Kasumi-1 (cell line): ENCODE measurements at places on chromosomes 5 and 9.
A peak's percentile ranks its signal among the peaks of the same experiment; 100 is the strongest.

- no peak for DNase-seq
These were observed 46.3 kb downstream of the DENND1A start for GRCh38 chr9:123883634-123884033.

GRCh38 chr9:129351058-129351641 lies 173.1 kb upstream of the IER5L start:
- DNase-seq, result no peak

- no peak for DNase-seq
These were observed 100.4 kb upstream of the ZNF618 start for GRCh38 chr9:113775749-113776148.

- DNase-seq, result no peak
These were observed 29.7 kb downstream of the SARDH start for GRCh38 chr9:133708246-133709014.

GRCh38 chr5:142644127-142644526 lies 41.8 kb downstream of the FGF1 start:
- no peak for DNase-seq

GRCh38 chr5:10573487-10574145 lies 9.7 kb downstream of the ANKRD33B start:
- no peak for DNase-seq

GRCh38 chr5:91635950-91636734 lies 253.0 kb upstream of the ARRDC3 start:
- DNase-seq, result peak; percentile 17

DNA sequence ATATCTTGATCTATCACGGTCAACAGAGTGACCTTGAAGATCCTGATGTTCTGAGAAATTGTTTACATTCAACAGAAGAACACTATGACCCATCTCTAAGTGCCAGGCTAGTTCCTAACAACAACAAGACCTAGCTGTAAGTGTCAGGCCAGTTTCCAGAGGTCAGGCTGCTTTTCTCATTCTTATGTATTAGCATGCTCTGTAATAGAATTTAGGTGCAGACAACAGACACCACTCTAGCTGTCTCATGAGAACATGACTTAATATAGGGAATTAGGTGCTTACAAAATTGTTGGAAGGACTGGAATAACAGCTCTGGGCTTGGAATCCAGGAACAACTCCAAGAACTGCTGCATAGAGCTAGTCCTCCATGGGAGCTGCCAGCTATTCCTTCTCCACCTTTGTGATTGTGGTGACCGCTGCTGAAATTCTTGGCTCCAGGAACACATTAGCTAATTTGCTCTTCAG lies 138.7 kb downstream of the SNX18 start:
- DNase-seq, result no peak

GRCh38 chr5:134099939-134100282 lies 14.6 kb upstream of the TCF7 start:
- no peak for DNase-seq

GRCh38 chr5:133962801-133963476 lies 5.5 kb downstream of the C5orf15 start:
- DNase-seq, result no peak

DNA sequence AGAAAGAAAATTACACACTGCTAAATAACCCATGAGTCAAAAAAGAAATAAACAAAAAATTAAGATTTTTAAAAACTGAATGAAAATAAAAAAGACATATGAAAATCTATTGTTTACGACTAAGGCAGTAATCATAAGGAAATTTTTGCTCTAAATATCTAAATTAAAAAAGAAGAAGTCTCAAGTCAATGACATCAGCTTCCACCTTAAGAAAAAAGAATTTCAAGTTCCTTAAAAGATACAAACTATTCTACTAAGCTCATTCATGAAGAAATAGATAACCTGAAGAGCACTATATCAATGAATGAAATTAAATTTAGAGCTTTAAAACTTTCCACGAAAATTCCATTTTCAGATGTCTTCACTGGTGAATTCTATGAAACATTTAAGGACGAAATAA lies 15.7 kb upstream of the STARD4 start:
- no peak for DNase-seq

GRCh38 chr9:121556580-121556979 lies 56.9 kb upstream of the GGTA1 start:
- DNase-seq, result no peak

GRCh38 chr5:54644226-54644625 lies 126.7 kb downstream of the SNX18 start:
- DNase-seq, result no peak

GRCh38 chr5:91928754-91929521 lies 545.8 kb upstream of the ARRDC3 start:
- DNase-seq, result peak; percentile 50

DNA sequence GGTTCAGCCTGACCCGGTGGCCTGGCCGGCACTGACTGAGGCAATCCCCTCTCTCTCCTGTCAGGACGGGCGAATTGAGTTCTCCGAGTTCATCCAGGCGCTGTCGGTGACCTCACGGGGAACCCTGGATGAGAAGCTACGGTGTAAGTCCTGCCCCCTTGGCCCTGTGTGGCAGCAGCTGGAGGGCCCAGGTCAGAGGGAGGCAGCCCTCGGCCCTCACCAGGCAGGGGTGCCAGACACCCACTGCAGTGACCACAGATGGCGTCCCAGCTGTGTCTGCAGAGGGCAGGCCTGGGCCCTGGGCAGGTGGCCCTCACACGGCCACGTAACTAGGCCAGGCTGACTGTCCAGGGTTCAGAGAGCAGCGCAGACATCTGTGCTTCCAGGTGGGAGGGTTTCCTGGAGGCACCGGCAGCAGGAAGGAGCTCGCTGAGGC lies 45.9 kb upstream of the HMCN2 start:
- no peak for DNase-seq

DNA sequence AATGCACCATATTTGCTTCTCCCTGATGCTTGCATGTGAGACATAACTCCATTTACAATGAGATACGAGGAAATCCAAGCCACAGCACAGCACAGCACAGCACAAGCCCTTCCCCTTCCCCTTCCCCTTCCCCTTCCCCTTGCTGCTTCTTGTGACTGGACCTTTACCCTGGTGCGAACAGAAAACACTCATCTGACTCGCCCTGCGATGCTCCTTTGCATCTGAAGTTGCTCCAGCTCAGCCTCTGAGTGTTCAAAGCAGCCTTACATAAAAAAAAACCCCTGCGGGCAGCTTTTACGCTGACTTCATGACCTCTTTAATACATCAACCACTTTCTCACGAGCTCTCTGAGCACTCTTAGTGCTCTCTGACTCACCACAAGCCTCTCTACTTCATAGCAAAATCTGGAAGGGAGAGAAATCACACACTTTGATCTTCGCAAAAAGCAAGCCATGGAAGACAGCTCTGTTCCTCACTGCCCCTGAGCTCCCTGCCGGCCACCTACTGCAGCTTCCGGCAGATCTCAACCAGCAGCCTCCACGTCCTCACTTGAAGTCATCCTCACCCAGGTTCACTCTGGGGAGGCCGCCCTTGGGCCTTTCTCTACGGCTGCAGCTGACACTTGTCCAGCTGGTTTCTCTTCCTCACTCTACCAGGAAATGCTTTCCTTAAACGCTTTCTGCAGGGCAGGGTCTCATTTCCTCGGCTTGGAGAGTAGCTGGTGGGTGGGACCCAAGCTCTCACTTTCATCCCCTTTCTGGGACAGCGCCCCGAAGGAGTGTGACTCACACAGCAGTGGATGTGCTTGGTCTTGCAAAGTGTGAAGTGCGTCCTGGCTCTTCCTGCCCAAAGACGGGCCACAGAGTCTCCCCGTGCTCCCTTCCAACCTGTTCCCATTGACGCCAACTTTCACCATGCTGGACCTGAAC lies 5.3 kb downstream of the SLC34A1 start:
- peak; percentile 25 for DNase-seq

GRCh38 chr5:60463179-60463868 lies 236.6 kb downstream of the DEPDC1B start:
- no peak for DNase-seq

DNA sequence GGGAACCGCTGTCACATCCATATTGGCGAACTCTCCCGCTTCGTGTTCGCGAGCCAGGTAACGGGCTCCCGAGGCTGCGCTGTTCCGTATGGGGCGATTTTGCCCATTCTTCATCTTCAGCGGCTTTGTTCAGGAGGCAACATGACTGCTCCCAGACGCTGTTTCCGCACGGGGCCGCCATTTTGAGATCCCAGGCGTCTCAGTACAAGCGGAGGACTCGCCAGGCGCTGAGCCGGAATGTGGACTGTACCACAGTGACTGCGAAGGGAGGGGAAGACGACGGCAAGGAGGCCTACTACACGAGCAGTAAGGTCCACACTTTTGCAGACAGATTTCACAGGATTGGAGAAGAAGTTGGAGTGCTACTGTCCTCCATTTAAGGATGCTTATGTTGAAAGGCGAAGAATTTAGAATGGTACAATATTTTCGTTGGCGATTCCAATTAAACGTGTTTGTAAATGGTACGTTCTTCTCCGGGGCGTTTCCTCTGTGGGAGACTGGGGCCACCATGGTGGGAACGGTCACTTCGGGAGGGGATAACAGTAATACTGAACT lies 41.6 kb upstream of the ZNF300 start:
- DNase-seq, result no peak

- DNase-seq, result no peak
These were observed 142.3 kb downstream of the SMARCA2 start for GRCh38 chr9:2157277-2158110.

DNA sequence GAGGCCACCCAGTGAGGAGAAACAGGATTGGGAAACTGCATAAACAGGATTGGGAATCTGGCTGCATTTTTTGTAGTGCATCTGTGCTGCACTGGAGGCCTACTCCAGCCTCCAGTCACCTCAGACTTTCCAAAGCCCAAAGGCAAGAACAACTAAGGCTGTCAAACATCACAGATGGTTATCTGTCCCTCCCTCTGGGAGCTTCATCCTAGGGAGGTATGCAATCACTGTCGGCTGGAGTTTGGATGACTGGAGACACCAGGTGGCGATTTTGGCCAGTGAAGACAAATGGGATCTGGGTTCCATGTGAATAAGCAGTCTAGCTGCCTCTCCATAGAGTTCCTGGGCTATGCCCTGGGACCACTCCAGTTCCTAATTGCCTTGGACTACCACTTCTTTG lies 9.3 kb upstream of the SPINK13 start:
- no peak for DNase-seq

DNA sequence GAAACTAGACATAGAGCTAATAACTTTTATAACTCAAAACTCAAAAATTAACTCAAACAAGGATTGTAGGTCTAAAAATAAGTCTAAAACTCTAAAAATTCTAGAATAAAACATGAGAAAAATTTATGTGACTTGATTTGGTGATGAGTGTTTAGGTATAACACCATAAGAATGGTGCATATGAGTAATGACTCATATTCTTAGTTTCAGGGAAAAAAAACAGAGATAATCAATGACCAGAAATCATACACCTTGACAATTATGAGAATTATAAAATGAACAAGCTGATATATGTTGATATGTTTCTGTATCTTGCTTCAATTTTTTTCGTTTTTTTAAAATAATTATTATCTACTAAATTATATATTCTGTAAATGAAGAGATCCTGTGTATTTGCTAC lies 541.2 kb downstream of the PTPRD start:
- DNase-seq, result no peak

DNA sequence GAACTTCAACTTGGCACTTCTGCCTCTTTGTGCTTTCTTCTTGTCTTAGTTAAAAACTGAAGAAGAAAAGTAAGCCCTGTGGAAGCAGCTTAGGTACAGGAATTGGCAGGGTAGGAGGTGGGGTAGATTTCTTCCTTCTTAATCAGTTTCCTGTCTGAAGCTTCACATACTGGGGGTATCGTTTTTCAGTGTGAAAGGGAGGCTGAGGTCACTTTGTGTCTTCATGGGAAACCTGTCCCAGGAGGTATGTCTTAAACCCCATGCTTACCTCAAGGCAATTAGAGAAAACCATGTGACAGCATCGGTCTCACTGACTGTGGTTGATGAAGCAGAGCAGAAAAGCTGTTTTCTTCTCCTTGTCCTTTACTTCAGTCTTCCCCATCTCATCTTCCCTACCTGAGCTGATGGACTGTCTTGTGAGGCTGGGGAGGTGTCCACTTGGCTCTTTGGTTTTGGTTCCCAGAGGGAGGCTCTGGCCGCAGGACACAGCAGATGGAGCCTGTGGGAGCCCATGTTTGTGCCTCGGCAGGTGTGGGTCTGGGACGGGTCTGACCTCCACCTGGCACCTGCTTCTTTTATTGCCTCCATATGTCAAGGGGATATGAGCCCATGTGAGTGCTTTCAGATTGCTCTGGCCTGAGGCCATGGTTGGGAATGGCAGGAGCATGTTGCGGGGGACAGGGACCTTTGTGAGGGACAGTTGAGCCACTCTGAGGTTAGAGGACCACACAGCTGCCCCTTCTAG lies 47.0 kb downstream of the SH3GL2 start:
- no peak for DNase-seq

DNA sequence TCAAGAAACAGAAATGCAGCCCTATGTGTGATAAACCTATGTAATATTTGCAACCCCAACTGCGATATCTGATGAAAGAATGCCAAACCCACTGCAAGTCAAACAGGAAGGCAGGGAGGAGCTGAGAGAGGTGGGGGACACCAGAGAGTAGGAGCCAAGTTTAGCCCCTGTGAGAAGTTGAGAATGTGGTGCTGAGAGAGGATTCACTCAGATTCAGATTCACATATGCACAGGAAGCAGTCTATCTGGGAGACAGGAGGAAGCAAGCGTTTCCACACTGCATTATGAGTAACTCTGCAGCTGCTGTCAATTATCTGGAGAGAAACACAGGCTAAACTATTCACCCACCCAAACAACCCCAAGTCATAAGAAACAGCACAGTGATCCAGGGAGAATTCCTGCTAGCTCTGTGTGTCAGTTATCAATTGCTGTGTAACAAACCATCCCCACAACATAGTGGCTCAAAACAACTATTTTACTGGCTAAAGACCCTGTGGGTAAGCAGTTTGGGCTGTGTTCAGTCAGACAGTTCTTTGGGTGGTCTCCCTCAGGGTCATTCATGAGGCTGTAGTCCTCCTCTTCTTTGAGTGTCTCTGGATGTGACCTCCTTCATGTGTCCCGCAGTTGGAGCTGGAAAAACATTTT lies 161.9 kb upstream of the RAI14 start:
- DNase-seq, result peak; percentile 58

- DNase-seq, result no peak
These were observed 33.0 kb upstream of the C6 start for GRCh38 chr5:41246376-41246775.

DNA sequence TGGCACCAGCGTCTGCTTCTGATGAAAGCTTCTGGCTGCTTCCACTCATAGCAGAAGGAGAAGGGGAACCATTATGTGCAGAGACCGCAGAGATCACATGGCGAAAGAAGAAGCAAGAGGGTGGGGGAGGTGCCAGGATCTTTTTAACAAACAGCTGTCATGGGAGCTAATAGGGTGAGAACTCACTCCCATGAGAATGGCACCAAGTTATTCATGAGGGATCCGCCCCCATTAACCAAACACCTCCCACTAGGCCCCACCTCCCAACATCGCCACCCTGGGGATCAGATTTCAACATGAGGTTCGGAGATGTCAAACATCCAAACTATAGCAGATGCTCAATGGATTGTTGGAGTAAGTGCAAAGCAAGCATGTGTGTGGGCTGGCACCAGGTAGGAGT lies 125.8 kb upstream of the SLIT3 start:
- no peak for DNase-seq

GRCh38 chr5:181189962-181190710 lies 14.9 kb downstream of the TRIM7 start:
- no peak for DNase-seq
